ENCODE measurements at places on chromosomes 2 and 18.

- DNase-seq: no peak
These were observed 11.1 kb downstream of the SEPTIN10 start for GRCh38 chr2:109602617-109603188.

GRCh38 chr2:36710858-36711515, 14.5 kb downstream of the VIT start:
- DNase-seq: no peak

DNA sequence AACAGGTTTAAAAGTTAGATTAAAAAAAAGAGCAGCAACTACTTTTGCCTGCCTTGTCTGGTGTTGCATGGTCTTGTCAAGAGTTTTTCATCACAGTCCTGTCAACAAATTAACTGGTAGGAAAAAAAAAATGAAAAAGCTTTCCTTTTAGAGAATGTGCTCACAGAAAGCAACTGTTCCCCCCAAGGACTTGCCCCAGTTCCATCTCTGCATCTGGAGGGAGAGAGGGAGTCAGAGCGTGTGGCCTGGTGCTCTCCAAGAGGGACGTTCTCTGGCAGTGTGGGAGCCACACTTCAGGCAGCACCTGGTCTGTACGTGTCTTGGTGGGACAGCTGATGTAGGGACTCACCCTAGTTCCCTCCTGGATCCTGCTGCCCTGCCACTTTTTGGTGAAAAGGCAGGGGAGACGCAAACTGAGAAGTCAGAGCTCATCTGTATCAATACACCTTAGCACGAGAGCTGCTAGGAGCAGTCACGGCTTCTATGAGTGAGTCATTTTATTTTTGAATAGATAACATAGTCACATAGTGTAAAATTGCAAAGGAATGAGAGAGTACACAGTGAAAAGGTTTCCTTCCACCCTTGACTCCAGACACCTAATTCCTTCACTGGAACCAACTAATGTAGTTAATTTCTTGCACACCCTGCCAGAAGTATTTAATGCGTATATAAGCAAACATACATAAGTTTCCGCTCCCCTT, 172.5 kb upstream of the MGAT5 start:
- DNase-seq: no peak

DNA sequence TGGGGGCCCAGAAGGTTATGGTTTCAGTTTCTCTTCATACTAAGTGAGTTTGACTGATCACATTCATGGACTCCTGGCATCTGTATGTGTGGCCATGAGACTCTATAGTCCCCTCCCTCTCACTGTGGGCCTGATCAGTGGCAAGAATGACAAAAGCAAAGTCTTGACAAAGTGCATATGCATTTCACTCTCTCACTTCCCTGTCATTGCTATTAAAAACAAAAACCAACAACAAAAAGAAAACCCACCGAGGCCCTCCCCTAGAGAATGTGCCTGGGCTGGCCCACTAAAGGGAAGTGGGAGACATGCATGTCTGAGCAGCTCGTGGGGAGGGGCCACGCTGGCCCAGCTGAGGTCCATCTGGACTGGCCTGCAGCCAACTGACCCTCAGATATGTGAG, 600.1 kb upstream of the RAB6C start:
- DNase-seq: no peak

Measured in activated T-helper 2 cell treated with anti-CD3 and anti-CD28 coated beads, Interferon-gamma antibody, Interleukin-2, Interleukin-4, amounts not matched to agents 10 μg/mL and 5 μg/mL and 100 μg/mL, durations not matched to agents 14 hours and 24 hours and 36 hours (primary cell).